NCI-H748 treated with DMSO at 0.1 percent for 48 hours (cell line): ENCODE measurements at places on chromosomes 1 and 21.
A peak's percentile ranks its signal among the peaks of the same experiment; 100 is the strongest.

- no peak for DNase-seq
Observed at GRCh38 chr1:184761969-184762485, 7.4 kb upstream of the EDEM3 start.

DNA sequence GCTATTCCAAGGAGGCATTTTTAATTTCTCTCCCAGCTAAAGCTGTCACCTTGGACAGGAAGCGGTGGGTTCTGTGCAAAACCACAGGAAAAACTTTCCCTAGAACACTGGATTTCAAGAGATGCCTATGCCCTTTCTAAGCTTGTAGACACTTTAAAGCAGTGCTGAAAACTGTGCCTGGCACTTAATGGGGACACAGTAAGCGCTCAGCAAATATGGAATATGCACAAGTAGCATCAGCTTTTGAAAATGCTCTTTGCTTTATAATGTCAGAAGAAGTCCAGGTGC is 50.9 kb upstream of the TARBP1 start:
- DNase-seq: no peak

DNA sequence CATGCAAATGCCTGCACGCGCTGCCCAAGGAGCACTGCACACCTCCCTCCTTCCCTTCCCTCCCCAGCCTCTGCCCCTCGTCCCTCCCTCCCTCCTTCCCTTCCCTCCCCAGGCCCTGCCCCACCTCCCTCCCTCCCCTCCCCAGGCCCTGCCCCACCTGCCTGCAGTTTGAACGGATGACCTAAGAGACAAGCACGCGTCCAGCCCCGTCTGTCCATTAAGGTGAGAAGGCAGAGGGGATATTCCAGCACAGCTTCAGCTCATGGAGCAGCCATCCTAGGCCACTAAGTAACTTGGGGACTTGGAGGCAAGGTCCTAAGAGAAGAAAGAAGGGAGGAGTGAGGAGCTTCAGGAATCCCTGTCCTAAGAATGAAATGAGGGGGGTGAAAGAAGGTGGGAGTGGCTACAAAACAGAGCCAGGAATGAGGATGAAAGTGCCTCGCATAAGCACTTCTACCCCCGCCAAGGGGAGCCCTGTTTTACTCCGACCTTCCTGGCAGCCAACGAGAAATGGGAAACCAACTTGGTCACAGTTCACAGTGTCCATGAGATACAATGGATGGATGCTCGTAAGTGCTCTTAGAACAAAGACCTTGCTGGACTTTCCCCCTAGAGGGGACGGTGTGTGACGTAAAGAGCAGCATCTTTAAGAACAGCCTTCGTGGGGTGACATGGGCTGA is 21.3 kb upstream of the EFHD2 start:
- DNase-seq: no peak

DNA sequence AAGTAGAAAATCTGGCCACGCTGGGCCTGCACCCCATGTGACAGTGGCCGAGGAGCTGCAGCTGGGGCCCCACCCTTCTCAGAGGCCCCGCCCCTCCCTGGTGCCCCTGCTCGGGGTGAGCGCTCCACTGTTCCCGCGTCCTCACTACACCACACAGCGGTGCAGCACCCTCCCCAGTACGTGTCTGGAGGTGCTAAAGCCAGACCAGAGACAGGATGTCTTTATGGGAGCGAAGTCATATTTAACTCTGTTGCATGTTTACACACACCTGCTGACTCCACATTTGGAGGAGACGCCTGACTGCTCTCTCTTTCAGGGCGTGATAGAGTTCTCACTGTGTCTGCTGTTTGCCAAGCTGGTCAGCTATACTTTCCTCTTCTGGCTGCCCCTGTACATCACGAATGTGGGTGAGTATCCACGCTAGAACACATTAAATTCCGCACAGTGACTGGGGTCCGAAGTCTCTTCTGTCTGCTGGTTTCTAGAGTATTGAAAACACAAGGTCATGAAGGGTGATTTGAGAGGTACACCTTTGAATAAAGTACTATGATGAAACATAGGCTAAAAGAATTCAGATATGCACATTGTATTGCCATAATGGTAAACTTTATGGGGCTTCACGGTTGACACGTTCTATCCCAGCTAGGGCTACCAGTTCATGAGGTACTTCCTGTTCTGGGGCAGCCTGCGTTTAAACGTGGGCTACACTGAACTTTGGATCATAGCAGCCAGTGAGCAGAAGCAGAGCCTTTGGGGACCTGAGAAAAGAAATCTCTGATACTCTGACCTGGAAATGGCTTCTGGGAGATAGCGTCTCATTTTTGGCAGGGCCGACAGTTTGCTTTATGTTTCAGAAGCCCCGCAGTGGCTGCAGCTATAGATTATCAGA is 48.4 kb downstream of the SLC37A1 start:
- no peak for DNase-seq

DNA sequence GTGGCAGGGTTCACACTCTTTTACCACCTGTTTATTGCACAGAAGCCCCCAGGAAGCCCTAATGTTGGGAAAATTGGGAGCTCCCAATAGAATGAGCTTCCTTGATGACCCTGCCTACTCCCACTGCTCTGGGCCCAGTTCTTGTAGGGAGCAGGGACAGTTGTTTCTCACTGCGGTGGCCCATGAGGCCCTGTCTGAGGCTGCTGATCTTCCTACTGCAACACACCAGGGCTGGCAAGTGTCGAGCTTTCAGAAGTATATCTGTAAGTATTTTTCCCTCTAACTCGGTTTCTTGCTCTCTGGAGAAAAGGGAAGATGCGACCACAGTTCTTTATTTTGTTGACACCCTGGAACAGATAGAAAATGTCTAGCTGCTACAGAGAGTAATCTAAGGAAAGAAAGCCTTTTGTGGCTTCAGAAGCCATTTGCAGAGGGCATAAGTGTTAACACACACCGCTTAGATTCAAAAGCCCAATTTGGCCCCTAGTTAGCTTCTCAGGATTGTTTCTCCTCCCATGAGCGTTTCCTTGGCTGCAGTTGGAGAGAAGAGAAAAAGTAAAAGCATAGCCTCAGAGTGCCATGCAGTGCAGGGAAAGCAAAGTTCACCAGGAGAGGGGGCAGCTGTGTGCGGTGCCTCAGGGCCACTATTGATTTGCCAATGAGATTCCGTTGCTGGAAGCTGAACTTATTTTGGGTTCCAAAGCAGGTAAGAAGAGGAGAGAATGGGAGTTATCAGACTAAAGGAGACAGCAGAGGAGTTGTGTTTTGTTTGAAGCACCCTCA is 102.6 kb downstream of the SELENOF start:
- DNase-seq: no peak

- DNase-seq: no peak
Observed at GRCh38 chr21:25625036-25625435, 14.0 kb upstream of the JAM2 start.

DNA sequence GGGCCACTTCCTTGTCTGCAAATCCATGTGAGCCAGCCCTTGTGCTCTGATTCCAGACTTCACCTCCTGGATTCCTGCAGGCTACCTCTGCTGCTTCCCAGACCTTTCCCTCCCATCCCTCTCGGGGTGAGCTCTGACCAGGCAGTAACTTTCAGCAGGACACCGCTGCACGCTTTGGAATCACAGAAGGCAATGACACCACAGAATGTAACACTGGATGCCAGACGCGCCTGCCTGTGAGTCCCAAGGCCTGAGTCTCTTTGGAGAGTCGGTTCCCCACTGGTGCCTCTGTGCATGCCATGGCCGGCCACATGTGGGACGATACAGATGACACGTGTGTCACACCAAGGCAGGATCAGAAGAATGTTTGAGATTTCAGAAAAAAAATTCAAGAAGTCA is 89.7 kb upstream of the ERRFI1 start:
- DNase-seq: no peak

GRCh38 chr1:203103829-203104495 is 18.1 kb upstream of the MYOG start:
- no peak for DNase-seq

- DNase-seq: no peak
Observed at GRCh38 chr1:223831755-223832636, 13.8 kb downstream of the TP53BP2 start.

GRCh38 chr1:20958430-20958829 is 171.3 kb upstream of the HP1BP3 start:
- DNase-seq: no peak

DNA sequence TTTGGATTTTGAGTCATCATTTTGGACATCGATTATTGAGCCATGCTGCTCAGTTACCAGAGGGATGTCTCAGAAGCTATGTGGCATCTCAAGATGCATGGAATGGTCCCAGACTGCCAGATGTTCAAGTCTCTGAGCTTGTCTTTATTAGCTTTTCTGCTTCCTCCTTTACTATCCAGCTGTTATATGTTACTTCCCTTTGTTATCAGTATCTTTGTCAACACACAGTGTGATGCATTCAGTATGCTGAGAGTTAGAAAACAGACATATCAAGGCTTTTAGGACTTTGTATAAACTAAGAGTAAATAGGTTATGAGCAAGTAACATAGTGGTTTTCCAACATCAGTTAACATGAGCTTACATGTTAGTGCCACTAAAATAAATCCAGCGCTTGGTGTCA is 474.5 kb downstream of the DSCAM start:
- no peak for DNase-seq

GRCh38 chr1:43256675-43257570 is 12.9 kb upstream of the TMEM125 start:
- no peak for DNase-seq

GRCh38 chr1:55827350-55827749 is 612.2 kb upstream of the USP24 start:
- DNase-seq: no peak

DNA sequence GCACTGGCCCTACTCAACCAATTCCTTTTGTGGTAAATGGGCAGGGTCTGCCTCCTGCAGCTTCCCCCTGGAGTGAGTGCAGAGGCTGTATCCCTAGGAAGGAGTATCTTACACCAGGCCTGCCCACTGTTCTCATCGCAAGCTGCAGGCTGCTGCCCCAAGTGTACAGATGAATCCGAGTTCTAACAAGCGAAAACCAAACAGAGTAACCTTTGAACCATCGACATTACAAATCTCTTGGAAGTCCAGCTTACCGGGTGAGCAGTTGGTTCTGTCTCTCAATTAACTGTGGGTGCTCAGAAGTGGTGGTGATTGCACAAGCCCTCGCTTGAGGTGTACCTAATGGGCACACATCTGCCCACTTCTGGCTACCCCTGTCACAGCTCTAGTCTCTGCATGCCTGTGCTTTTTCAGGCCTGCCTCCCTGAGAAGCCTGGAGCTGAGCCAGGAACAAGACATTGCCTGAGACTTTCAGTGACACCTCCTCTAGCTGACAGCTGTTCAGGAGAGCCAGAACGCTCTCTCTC is 22.7 kb downstream of the INAVA start:
- DNase-seq: no peak

- no peak for DNase-seq
Observed at GRCh38 chr1:187871177-187871845, 1042.6 kb downstream of the PLA2G4A start.

GRCh38 chr1:8281843-8282509 is 35.9 kb upstream of the SLC45A1 start:
- no peak for DNase-seq

- DNase-seq: no peak
Observed at GRCh38 chr1:179141592-179142251, 59.9 kb downstream of the TOR3A start.

DNA sequence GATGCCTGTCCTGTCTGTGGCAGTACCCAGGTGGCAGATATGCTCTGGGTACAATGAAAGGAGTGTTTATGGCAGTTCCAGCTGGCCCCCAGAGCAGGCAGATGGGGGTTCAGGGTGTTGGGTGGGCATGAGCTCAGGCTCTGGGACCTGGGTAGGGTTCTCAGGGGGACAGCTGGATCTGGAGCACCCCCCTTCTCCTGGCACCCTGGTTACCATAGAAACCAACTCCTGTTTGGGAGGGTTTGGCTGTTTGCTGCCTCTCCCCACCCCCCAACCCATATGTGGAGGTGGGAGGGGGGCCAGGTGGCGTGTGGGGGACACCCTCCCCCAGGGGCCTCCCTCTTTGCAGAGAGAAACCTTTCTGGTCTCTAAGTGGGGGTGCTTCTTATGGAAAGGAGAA is 7.1 kb downstream of the FOXO6 start:
- no peak for DNase-seq

DNA sequence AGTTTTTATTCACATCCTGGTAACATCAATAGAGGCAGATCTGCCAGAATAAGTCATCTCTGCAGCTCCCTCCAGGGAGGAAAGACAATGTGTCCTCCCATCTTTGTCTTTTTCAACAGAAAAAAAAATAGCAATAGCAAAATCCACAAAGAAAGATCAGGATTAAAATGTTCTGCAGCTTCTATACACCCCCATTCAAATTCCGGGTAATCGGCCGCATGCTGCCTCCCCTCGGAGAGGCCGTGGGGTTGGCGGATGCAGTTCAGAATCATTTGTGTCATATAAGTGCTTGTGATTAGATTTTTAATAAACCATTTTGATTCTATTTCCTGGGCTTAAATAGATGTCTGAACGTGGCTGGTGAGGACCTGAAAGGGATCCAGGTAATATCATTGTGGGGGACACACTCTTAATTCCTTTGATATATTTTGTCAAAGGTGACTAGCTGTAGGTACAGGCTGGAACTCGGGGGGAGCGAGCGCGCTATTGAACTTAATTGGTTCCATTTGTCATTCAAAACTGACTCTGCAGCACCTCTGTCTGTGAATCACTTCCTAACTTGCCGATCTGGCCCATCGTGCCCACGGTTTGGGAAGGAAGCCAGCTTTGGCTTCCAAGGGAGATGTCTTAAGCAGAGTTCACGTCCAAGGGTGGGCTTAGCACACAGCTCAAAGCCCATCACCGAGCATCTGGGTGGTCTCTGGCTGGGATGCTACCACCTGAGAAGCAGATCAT is 85.6 kb upstream of the ARHGEF16 start:
- DNase-seq: no peak

DNA sequence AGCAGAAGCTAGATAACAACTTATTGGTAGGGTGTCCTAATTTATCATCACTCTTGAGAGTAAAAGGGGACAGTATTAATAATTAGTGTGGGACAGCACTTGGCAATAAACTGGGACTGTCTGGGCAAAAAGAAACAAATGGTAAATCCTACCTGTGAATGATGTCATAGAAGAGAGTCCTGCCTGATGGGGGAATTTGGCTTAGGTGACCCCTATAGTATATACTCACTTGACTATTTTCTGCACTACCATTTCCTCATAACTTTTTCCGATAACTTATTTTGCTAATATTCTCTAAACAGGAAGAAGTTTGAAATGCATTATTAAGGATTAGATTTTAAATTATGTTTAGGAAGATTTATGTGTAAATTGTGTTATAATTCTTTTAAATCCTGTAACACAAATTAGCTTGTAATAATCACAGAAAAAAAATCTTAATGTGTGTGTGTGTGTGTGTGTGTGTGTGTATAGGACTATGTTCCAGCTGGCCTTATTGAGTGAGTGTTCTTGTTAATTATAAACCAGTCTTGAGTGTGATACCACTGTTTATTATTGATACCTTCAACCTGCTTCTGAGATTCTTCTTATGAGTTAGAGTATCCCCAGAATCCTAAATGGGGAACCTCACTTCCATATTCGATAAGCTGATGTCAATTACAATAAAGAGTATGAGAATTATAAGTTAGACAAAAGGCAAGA is 144.2 kb upstream of the C1orf105 start:
- DNase-seq: no peak

GRCh38 chr1:217333939-217334338 is 297.0 kb downstream of the GPATCH2 start:
- peak; percentile 4 for DNase-seq

DNA sequence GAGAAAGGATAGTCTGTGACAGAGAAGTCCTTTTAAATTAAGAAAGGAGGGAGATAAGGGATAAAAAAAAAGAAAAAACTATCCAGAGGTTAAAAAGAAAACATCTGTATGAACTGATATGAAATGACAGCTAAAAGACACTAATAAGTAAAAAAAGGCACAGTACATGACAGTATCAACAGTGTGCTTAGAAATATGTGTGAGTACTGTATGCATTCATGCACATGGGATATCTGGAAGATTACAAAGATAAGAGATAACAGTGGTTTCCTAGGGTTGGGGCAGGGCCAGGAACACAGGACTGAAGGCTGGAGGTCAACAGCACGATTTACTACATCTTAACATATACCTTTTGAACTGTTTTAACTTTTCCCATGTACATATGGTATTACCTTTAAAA is 13.3 kb downstream of the PTP4A2 start:
- DNase-seq: no peak
